Effector CD8-positive, alpha-beta T cell (primary cell): ENCODE measurements at places on chromosomes 3 and 15.

DNA sequence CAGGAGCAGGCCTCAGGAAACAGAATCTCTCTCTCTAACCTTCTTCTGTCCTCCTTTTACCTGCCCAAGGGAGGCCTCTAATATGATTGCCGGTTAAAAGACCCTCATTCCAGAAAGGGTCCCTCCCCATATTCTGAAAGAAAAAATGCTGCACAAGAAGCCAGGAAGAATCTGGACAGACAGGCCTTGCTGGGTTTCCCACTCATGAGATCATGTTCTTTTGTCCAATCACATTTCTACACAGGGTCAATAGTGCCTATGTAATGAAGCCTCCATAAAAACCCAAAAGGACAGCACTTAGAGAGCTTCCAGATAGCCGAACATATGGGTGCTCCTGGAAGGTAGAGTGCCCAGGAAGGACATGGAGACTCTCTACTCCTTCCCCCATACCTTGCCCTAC, 146.0 kb downstream of the MYO9A start:
- DNase-seq = no peak

GRCh38 chr3:43481375-43481774, 140.4 kb downstream of the ANO10 start:
- no peak for DNase-seq

DNA sequence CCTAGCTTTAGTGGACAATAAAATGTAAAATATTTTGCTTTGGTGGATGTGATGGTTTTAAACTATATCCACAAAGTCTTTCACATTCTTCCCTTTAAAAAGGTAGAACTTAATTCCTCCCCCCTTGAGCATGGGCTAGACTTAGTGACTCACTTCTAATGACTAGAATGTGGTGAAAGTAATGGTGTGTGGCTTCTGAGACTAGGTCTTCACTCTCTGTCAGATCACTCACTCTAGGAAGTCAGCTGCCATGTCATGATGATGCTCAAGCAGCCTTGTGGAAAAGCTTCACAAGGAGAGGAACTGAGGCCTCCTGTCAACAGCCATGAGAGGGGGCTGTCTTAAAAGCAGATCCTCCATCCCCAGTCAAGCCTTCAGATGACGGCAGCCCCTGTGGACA, 4.2 kb downstream of the LRRC2 start:
- no peak for DNase-seq

DNA sequence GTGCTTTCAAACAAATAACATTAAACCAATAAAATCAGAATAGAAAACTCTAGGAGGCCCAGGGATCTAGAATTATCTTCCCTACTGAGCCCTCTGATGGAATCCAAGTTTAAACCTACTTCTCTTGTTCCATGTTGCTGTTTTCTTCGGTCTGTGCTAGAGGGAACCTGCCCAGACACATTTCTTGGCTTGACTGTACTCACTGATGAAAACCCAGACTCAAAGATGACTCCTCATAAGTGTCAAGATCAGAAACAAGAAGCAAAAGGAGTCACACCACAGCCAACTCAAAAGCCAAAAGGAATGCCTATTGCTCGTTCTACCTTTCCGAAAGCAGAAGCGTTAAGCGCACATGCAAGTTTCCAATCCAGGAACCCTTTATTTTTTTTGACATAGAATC, 31.6 kb downstream of the SCAP start:
- no peak for DNase-seq

- DNase-seq = no peak
These were observed 517.6 kb upstream of the ROBO1 start for GRCh38 chr3:80285388-80285787.

GRCh38 chr15:58167095-58167691, 29.0 kb downstream of the AQP9 start:
- no peak for DNase-seq

GRCh38 chr15:69009341-69009740, 5.2 kb upstream of the NOX5 start:
- no peak for DNase-seq
